ENCODE measurements at places on chromosomes 12 and 14.

- no peak for DNase-seq
These were observed 89.0 kb downstream of the RFX4 start for GRCh38 chr12:106671840-106672239.

DNA sequence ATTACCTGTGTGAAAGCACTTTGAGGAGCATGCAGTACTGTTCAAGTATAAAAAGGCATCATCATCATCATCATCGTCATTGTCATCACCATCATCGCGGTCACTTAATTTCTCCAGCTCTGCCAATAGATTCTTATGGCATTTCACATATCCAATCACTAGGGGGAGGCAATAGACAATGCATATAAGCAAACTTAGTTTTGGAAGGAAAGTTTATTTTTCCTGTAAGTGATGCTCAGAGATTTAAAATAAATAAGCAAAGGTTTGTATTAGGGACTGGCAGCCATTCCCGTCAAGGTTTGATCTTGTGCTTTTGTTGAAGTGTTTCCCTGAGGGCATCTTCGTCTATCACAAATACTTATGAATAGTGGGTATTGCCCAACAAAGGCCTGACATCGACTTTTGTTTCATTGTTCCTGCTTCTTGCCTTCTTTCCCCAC lies 127.4 kb downstream of the KTN1 start:
- no peak for DNase-seq

DNA sequence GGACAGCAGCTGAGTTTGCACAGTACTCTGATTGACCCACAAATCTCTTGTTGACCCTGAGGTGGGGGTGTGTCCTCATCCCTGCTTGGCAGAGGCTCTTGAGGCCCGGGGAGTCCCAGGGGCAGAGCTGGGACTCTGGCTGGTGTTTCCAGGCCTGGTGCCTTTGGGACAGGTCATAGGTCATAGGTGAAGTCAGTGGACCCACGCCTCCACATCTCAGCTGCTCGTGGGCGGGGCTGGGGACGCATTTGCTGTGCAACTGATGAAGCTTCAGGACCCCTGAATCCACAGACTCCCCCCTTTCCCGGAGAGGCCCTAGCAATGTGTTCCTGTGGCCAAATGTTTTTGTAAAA lies 408 bp upstream of the CACNA2D4 start:
- no peak for DNase-seq

GRCh38 chr14:68978172-68978911 lies 760 bp downstream of the ACTN1 start:
- no peak for DNase-seq

DNA sequence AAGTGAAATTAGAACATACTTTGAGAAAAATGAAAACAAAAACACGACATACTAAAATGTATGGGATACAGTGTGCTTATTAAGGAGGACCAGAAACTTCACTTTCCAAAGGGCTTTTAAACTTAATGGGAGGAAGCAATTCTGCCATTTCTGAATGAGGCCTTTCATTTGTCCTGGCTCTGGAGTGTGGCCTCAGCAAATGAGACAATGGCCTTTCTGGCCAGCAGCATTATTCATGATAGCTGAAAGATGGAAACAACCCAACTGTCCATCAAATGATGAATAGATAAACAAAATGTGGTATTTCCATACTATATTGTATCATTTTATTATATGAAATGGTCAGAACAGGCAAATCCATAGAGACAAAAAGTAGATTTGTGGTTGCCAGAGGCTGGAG lies 338.6 kb downstream of the CEP128 start:
- no peak for DNase-seq

DNA sequence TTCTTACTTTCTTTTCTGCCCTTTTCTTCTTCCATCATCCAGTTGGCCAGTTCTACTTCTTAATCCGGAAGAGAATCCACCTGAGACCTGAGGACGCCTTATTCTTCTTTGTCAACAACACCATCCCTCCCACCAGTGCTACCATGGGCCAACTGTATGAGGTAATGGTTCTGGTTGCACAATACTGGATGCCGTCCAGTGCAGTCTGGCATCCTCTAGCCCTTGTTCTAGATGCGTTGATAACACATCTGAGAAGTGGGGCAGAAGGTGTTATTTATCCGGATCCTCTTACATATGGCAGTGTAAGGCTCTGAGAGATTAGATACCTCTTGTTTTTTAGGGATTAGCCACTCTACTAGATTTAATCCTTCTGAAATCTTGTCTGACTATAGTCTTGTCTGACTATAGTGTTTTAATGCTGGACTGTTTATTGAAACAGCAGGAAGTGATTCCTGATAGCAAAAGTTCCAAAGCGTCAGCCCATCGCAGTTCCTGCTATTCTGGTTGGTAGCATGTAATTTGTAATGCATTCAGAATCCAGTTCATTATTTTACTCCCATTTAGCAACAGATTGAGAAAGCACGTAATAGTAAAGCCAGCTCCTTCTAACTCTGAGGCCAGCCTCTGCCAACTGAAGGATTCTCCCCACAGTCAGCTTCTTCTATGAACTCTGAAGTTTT lies 7.9 kb downstream of the GABARAPL1 start:
- no peak for DNase-seq

- DNase-seq: no peak
These were observed 42.8 kb downstream of the SLC35F4 start for GRCh38 chr14:57823015-57823660.

DNA sequence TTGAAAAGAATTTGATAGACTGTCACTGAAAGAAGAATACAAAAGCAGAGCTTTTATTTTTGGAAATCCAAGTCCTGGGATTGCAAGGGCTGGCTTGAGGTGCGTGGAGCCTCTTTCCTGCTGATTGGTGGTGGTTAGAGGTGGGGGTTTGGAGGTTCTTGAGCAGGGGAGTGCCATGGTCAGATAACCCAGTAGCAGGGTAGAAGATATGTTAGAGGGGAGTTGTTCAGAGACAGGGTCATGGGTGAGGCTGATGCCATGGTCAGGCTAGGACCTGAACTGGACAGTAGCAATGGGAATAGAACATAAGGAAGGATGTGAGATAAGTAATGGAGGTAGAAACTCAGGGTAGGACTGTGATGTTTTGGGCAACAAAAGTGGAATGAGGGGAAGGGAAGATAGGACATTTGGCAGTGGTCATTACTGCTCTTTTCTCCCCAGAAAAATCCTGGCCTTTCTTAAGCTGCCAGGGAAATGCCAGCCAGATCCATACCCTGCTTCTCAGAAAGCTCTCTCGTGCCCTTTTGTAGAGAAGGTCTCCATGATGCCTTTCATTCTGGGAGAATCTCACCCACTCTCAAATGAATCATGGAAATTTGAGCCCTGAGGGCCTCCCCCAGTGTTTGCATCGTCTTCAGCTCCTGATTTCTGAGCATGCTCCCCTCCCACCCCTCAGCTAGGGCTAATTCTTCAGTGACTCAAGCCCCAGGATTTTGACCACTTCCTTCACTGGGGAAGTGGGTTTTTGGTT lies 9.5 kb downstream of the EMP1 start:
- DNase-seq: no peak
